ENCODE measurements at places on chromosomes 7 and 10.
A peak's percentile ranks its signal among the peaks of the same experiment; 100 is the strongest.

- no peak for DNase-seq
Measured at GRCh38 chr10:1978584-1978983, 241.3 kb upstream of the ADARB2 start.

DNA sequence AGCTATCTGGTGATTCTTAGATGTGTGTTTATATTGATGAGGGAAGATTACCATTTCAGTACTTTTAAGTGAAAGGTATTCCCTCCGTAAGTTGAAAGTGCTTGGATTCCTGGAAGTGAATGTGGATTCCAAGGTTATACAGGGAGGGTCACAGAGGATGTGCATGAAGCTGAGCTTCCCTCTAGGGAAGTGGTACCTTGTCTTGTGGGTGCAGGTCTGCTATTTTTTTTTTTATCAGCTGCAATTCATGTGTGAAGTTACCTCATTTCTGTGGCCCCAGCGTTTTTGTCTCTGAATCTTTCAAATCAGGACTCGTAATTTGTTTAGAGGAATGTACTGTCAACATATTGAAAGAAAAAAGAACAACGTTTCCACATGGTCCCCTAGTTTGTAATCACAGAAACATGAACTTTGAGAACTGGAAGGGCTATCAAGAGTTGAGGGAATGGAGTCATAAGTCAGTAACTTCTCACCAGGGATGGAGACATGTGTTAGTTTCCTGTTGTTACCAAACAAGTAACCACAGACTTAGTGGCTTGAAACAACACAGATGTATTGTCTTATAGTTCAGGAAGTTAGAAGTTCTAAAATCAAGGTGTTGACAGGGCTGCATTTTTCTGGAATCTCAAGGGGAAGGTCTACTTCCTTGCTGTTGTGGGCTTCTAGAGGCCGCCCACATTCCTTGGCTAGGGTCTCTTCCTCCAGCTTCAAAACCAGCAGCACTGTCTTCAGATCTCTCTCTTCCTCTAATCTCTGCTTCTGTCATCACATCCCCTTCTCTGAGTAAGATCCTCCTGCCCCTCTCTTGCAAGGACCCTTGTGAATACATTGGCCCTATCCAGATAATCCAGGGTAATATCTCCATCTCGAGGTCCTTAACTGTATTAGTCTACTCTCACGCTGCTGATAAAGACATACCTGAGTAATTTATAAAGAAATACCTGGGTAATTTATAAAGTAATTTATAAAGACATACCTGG lies 64.4 kb downstream of the RAB18 start:
- DNase-seq, result no peak

- DNase-seq, result no peak
Measured at GRCh38 chr10:121478556-121478955, 119.7 kb downstream of the FGFR2 start.

GRCh38 chr10:90925079-90926029 lies 4.5 kb upstream of the ANKRD1 start:
- DNase-seq, result no peak

DNA sequence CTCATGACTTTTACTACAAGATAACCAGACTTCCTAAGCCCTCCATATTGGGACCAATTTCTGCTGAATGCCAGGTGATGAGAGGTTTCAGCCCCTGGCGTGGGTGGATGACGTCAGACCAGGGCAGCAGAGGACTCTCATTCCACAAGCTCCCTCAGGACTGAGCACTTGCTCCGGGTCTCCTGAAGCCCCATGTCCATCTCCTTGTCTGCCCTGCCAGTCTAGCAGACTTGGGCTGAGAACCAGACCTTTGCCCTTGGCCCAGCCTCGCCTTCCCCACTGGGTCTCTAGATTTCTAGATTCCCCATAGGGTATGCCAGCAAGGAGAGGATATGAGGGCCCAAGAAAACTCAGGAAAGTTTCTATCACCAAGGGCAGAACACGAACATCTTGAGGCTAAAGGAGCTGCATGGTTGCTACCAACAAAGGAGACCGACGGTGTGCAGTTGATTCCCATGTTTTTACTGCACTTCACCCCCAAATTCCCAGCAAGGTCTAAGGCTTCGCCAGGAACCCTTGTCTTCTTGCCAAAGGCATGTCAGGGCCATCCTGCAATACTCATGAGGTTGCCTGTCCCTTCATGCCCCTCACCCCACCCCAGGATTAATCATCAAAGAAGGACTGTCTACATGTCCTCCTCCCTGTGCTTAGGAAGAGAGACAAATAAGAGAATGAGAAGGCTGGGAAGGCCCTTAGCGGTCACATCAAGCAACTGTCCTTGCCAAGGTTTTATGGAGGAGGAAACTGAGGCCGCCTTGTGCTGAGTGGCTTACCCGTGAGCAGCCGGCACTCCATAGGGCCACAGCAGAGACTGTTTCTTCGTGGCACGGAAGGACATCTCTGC lies 96.5 kb upstream of the MACROH2A2 start:
- no peak for DNase-seq

- no peak for DNase-seq
Measured at GRCh38 chr10:79139124-79139835, 70.5 kb downstream of the ZMIZ1 start.

GRCh38 chr7:19958309-19958896 lies 185.0 kb upstream of the TMEM196 start:
- peak; percentile 84 for DNase-seq

- DNase-seq, result peak; percentile 14
Measured at GRCh38 chr7:49852619-49853462, 79.4 kb downstream of the VWC2 start.

DNA sequence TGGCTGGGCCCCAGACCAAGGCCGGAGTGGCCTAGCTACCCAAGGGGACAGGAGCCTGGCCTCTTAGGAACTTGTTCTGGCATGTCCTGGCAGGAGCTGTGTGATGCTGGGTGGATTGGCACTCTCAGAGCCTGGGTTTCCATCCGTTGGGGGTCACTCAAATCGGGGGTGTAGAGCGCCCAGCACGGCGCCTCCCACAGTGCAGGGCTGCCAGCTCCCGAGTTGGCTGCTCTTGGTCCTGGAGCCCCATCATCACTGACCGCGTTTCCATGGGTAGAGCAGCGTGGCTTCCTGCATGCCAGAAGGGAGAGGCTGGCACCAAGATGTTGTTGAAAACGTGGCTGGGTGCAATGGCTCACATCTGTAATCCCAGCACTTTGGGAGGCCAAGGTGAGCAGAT lies 70.3 kb downstream of the UNCX start:
- no peak for DNase-seq

DNA sequence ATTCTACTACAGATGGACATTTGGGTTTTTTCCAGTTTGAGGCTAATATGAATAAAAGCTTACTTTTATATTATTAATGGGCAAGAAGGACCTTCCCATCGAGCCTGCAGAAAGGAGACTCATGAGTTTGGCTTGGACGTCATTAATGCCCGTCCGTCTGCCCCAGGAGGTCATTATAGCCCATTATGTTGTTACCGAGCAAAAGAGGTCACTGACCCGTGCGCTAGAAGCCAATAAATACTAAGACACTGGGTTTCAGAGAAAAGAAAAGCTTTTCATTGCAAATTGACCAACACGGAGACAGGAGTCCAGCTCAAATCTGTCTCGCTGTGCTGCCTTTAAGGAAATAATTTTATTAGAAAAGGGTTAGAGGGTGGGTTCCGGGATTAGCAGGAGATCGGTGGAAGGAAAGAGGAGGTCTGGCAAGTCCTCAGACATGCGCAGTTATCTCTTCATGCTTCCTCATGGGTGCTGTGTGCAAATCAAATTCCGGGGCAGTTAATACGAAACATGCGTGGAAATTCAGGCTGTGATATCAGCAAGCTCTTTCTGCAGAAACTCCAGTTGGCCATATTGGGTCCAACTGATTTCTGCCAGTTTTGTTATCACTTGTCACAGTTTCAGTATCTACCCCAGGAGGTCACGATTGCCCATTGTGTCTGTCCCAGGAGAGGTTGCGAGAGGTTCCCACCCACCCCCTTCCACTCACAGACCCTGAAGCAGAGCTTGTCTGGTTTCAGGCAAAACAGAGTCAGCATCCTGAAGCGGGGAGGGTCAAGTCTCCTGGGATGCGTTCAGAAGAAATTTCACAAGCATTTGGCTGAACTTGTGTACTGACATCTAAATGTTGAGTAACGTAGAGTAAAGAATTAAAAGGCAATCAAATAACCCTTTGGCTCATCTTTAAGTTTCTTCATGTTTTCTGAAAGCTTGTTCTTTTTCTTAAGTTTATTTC lies 1.1 kb upstream of the GALNTL5 start:
- DNase-seq, result no peak

DNA sequence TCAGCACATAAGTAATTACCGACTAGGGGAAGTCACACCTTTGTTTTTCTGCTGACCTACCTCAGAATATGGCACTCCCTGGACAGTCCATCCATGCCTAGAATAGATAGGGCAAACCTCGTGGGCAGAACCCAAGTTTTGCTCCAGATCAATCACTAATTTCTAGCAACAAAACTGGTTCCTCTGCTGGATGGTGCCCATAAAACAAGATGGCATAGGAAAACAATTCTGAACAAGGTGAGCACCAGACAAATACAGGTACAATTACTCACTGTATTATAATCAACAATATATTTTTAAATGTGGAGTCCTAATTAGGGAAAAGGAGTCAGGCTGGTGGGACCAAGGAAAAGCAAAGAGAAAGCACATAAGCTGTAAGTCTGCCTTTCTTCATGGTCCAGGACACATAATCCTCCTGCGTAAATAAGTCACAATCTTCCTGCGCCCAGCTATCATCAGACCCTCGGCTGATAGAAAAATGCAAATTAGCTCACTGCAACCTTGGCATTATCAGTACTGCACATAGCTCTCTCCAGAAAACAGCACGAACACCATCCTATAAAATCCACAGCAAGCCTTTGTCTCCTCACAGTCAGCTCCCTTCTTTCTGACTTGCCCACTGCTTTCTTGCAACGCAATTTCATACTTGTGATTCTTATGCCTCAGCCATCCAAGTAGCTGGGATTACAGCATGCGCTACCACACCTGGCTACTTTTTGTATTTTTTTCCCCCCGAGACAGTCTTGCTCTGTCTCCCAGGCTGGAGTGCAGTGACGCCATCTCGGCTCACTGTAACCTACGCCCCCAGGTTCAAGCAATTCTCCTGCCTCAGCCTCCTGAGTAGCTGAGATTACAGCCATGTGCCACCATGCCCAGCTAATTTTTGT lies 15.1 kb downstream of the URGCP start:
- no peak for DNase-seq

- DNase-seq, result no peak
Measured at GRCh38 chr10:69180525-69181204, 631 bp downstream of the SUPV3L1 start.

GRCh38 chr10:93568105-93568390 lies 1.6 kb downstream of the FFAR4 start:
- DNase-seq, result no peak

GRCh38 chr7:131040467-131040932 lies 287.2 kb upstream of the MKLN1 start:
- DNase-seq, result no peak

DNA sequence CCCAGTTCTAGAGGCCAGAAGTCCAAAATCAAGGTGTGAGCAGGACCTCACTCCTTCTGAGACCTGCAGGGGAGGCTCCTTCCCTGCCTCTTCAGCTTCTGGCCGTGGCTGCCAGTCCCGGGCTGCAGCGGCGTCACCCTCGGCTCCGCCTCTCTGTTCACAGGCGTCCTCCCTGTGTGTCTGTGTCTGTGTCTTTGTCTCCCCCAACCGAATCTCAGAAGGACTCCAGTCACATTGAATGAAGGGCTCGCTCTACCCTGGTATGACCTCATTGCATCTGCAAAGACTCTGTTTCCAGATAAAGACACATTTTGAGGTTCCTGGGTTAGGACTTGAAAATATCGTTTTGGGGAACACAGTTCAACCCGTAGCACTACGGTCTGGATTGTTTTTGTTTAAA lies 33.1 kb upstream of the GALNT11 start:
- no peak for DNase-seq

- peak; percentile 20 for DNase-seq
Measured at GRCh38 chr10:99370993-99371392, 41.8 kb downstream of the CNNM1 start.

- no peak for DNase-seq
Measured at GRCh38 chr7:103765901-103766300, 223.6 kb downstream of the RELN start.

DNA sequence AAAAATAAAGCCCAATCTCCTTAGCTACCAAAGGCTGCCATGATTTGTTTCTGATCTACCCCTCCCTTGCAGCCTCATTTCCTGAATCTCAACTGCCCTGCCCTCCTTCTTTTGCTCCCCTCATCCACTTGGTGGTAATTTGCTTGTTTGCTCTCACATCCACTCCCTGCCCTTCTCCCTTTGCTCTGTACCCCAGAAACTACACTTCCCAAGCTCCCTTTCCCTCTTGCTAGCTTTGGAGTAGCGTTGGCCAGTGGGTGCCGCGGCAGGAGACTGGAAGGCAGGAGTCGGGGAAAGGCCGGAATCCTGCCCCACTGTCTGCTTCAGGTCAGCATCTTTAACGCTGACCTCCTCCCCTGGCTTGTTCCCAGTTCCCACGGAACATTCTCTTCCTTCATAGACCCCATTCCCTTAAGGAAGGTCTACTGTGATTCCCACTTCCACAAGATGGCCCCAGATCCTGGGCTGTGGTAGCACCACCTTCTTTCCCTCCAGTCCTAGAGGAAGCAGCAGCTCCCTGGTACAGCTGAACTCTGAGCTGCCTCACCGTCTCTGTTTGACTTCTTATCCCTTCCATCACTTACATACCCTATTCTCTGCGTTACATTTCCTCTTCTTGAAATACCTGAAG lies 79.1 kb downstream of the PIK3CG start:
- DNase-seq, result no peak

GRCh38 chr7:71334541-71334940 lies 202.6 kb downstream of the GALNT17 start:
- DNase-seq, result no peak

DNA sequence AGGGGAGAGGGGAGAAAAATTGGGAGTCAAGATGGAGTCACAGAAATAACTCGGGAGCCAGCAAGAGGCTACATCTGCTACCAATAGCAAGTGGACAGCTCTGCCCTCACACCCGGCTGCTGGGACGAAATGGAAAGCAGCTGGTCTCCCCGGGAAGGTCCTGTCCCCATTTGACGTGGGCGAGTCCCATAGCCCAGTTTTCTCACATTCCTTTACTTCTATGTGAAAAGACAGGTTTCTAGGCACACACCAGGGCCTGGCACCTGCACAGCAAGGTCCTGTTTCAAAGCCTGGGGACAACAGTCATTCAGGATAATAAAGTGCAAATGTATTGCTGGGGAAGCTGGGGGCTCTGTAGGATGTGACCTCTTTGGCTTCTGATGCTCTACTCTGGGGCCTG lies 162.6 kb downstream of the OAT start:
- DNase-seq, result no peak

DNA sequence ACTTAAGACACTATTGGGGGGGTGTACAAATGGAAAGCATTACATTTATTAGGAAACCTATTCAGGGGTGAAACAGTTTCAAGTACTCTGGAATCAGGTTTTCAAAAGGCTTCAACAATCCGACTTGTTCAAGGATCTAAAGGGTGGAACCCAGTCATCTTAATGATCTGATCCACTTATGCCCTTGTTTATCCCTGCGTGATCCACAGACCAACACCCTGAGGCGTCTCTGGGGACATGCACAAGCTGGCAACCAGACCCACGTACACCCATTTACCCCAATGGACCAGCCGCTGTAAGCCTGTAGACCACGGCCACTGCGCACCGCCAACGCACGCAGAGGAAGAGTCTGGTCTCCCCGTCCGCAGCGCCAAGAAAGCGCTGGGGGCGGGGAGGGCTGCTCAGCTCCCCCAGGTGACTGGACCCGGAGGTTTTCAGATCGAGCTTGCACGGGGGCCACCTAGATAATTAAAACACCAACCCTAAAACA lies 13.4 kb downstream of the HNRNPF start:
- DNase-seq, result no peak

GRCh38 chr7:157016352-157017041 lies 6.0 kb upstream of the MNX1 start:
- DNase-seq, result no peak

GRCh38 chr7:31066516-31067130 lies 14.5 kb downstream of the ADCYAP1R1 start:
- DNase-seq, result no peak

All from AG09319 (cell line).